Renal cortex interstitium (tissue), 15 donors: ENCODE measurements at places on chromosomes 7 and 10. TPM values are rescaled to one million over a fixed set of nuclear protein-coding genes. Genes with fewer than 3 reads are reported as not detected.

DNA sequence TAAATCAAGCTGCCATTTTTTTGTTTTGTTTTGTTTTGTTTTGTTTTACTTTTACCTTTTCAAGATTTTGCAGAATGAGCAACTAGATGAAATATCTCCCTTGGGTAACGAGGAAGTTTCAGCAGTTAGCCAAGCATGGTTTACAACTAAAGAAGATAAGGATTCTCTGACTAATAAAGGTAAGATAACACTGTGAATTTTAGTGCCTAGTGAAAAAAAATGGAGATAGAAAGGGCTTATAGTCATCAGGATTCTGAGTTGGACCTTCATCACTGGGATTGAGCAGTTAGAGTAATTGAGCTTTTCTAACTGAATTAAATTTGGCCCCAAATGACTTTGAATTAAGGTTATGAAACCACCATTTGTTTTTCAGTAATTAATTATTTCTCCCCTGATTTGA lies 21.2 kb downstream of the DMTF1 start:
- no peak for DNase-seq

DNA sequence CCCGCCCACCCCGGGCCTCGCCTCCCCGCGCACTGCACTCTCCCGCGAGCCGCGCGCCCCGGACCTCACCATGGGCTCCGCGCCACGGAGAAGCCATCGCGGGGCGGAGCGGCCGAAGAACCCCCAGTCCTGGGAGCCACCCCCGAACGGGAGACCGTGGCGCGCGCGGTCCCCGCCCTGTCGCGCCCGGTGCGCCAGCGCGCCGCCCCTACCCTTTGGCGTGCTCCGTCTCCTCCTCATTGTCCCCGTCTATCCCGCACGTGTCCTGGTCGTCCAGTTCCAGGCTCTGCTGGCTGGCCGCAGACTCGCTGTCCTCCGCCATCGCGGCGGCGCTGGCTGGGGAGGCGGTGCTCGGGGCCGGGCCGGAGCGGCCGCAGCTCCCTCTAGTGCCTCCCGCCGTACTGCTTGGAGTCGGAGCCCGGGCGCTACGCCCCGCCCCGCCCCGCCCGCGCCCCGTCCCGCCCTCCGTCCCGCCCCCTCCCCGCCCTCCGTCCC lies at the start of gene NMT2:
Gene NMT2 (minus strand): TSS at position 403 of the 495 bp plus-strand sequence. CDS start 81 bp downstream, at position 322.
- peak; percentile 82 for DNase-seq

Gene UCMA
- polyA plus RNA-seq, result not detected

GRCh38 chr10:69791812-69792211 lies 9.9 kb upstream of the COL13A1 start:
- DNase-seq, result no peak

Gene IRF5
- polyA plus RNA-seq, result 7.3 TPM

Gene PTF1A
- not detected for polyA plus RNA-seq

- peak; percentile 87 for DNase-seq
Observed at GRCh38 chr7:23471106-23471859, 992 bp upstream of the IGF2BP3 start.

DNA sequence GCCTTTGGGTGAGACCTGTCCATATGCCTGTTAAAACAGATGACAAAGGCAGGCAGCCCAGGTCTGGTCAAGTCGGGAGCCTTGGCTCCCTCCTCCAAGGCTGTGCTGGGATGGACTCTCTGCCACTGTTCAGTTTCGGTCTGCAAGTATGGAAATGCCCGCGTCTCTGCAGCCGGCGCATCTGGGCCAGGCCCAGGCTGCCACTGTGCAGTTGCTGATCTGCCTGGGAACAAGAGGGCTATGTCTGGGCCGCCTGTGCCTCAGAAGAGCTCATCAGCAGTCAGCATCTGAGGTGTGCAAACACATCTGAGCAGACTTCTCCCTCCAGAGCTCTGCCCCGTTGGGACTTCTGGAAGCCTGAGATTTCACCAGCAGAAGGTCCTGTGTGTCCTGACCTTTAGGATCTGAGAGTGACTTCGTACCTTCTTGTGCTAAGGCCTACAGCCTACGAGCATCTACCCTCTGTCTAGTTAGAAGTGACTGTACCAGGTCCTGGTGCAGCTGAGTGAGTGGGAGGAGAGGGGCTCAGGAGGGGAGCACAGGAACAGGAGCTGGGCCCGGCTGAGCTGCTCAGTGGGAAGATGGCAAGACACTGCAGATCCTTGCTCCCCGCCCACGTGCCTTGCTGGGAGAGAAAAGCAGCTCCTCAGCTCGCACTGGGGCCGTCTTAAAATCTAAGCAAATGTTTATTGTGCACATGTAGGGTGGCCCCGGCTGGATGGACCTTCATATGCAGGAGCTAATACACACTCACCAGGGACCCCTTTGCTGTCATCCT lies 50.9 kb downstream of the DOCK1 start:
- no peak for DNase-seq
